ENCODE measurements at places on chromosomes 2 and 18.

DNA sequence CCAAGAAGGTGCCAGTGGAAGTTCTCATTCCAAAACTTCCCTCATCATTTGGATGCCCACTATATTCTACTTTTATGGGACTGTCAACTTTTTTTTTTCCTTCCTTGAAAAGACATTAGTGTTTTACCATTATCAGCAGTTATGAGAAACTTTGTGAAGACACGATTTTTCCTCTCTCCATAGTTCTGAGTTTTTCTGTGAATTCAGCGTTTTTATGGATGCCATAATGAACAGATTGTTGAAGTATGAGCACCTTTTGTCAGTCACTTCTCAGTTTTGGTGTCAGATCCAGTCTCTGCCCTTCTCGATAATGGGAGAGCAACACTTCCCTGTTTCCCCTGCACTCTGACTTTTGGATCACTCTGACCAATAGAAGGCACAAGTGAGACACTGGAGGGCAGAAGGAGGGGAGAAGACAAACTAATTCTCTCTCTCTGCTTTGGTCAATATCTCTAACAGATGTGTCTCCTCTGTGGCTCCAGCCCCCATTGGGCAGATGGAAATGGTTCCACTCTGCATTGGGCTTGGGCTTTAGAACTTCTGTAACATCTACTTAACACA, 53.5 kb upstream of the FN1 start:
- DNase-seq = no peak

DNA sequence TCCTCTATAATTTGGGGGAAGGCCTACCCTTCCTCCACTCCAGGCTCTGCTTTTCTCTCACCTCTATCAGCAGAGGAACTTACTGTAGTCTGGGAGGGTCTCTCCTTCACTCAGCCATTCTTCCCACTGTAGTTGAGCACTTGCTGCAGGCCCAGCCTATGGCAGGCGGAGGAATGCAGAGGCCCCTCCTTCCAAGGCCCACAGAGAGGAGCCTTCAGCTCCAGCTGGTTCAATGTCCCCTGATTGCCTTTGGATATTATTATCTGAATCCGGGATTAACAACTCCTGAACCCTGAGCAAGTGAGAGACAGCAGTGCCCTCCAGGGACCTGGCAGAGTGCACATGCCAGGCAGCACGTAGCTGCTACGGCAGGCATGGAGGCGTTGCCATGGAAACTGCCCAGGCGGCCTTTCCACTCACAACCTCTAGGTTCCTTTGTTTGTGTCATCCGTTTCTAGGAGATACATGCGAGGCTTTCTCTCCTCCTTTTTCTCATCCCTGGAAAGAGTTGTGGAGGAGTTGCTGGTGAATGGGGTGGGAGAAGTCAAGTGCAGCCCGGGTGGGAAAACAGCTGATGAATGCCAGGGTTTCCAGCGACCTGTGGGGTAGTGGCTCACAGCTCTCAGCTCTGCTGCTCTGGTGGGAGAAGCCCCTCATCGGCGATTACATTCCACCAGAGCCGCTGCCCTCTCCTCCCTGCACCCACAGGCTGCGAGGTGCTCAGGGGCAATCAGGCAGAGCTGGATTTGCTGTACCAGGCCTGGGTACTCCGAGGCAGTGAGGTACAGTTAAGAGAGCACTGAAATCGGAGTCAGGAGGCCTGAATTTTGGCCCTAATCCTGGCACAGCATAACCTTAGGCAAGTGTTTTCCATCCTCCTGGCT, 55.3 kb upstream of the HK2 start:
- DNase-seq = peak; percentile 91

GRCh38 chr2:101912545-101912944, 79.2 kb upstream of the IL1R2 start:
- no peak for DNase-seq

DNA sequence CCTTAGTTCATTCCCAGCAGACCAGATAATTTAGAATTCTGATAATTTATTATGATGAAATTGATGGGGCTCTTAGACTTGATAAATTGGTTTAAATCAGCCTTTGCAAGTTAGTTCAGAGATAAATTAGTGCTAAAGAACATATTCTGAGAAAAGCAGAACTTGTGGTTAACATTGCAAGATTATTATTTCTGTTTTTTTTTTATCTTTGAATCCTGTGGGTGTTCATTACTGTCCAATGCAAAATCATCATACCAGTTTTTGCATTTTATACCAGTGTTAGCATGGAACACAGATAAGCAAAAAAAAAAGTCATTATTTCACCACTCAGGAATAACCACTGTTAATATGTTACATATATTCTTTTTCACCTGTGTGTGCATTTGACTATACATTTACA, 9.1 kb downstream of the SEPTIN2 start:
- no peak for DNase-seq

GRCh38 chr2:20350041-20350712, 467 bp downstream of the PUM2 start:
- peak; percentile 90 for DNase-seq

GRCh38 chr2:219045937-219046550, 4.7 kb upstream of the CFAP65 start:
- DNase-seq = peak; percentile 55

DNA sequence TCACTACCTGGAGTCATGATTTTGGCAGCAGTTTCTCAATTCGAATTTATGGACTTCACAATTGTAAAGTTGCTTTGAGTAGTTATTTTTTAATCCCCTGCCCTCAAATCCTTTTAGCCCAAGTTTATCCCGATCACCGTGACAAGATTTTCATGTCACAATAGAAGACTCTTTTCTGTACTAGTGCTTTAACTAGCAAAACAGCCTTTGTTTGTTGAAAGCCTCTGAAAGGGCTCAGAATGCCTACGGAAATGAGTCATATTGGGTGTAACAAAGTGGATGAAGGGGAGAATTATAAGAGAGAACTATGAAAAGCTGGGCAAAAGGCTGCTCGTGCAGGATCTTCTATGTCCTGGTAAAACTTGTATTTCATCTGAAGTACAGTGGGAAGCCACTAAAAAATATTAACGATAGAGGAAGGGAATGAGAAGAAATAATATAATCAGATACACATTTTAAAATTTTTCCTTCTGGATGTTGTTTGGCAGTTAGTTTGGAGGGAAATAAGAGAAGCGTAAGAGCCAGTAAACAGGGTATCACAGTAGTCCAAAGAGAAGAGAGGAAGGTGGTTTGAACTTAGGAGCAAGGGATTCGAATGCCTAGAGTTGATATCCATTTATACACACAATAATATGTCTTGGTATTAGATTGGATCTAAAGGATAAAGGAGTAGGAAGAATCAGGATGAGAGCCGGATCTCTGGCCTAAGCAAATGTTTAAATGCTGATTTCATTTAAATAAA, 114.9 kb downstream of the GALNT13 start:
- DNase-seq = no peak

DNA sequence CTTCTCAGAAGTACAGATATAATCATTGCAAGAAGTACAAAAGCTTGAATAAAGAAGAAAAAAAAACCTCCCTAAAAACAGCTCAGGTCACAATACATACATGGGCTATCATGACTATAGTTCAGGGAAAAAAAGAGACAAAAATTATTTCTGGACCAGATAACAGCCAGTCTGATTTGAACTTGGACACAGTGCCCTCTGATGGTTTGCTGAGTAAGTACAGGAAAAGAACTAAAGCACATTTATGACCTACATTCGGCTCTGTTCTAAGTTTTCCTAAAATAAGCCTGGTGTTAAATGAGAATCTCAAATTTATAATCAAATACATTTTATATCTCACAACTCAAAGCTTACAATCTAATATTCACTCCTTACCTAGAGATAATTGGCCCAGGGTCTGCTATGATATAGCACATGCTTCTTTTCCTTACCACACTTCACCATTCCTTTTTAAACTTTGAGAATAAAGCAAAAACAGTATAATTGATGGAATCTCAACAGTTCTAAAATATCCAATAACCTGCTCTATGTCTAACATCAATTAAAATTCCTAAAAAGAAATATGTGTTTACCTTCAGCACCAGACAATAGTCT, 81.1 kb downstream of the RAPH1 start:
- peak; percentile 36 for DNase-seq

- no peak for DNase-seq
Measured at GRCh38 chr2:70226781-70227180, 21.6 kb downstream of the TIA1 start.

- no peak for DNase-seq
Measured at GRCh38 chr2:222504719-222505118, 80.4 kb downstream of the SGPP2 start.

DNA sequence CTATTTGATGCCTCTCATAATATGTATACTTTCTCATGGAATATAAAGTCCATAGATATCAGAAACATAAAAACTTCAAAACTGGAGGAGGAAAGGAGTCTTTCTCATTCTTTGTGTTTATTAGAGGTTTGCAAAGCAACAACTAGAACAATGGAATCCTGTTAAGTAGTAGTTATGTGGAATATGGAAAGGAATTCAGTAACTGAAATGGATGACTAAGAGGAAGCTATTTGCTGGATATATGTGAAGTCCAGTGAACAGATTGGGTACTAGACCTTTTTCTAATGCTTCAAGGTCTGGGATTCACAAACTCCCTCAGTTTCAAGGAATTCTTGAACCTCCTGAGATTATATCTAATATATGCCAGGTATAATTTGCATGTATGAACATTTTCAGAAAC, 353.6 kb upstream of the FANCL start:
- DNase-seq = no peak

DNA sequence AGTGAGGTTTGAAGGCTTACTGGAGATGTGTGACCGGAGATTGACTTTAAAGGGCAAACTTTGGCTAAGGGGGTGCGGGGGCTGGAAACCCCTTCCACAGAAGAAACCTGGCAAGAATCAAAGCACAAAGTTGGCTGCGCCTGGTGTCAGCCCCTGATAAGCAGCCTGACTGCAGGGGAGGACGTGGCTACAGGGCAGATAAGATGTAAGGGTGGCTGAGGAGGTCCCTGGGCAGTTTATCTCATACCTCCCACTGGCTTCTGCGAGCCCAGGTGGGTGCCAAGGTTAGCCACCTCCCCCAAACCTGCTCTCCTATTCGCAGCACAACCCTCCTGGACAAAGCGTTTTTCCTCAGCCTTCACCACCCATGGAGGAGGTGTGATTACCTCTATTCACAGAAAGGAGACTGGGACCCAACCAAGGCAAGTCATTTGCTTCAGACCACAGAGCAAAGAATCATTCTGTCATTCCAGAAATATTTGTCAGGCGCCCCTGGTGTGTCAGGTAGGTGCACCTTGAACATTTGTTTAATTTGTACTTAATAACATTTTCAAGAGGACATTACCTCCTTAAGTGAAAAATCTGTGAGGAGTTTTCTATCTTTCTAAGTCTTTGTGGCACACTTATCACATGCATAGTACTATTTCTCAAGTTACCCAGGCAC, 73.1 kb upstream of the IL1R1 start:
- DNase-seq = no peak

DNA sequence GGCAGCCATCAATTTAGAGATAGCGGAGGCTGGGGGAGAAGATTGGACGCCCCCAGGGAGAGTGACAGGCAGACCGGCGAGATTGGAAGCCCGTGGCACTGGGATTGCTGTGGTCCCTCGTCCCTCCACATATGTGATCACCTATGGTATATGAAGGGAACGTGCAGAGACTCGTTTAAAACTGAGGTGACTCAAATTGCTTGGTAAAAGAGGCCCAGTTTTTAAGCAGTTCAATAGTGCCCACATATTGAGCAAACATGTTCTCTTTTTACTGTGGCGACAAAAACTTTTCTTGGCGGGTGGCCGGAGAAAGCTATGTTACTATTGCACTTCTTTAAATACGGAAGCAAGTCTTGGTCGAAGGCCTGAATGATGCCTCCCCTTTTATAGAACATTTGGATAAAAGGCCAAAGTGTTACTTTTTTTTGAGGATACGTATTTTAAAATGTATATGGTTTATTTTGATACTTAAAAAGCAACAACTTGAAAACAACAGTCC, 9.1 kb downstream of the B3GNT2 start:
- no peak for DNase-seq

GRCh38 chr2:127081826-127082633, 24.9 kb downstream of the BIN1 start:
- peak; percentile 60 for DNase-seq

GRCh38 chr2:217943446-217944321, 59.1 kb downstream of the TNS1 start:
- peak; percentile 86 for DNase-seq
